ENCODE measurements at places on chromosomes 12 and 14.

DNA sequence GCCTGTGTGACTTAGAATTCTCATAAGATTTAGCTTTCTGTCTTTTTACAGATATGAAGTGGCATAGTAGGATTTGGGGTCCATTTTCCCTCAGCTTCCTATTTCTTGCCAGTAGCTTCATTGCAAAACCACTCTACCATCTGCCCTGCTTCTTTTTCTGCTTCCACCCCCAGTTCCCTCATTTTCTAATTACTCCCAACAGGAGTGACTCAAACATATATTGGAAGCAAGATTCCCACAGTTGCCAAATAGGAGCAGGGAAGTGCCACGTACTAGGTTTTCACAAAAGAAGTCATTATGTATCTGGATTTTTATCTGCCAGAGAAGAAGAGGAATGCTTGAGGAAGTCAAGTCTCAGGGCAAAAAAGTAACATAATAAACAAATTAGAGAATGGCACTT is 64.1 kb downstream of the ANO4 start:
- no peak for DNase-seq

DNA sequence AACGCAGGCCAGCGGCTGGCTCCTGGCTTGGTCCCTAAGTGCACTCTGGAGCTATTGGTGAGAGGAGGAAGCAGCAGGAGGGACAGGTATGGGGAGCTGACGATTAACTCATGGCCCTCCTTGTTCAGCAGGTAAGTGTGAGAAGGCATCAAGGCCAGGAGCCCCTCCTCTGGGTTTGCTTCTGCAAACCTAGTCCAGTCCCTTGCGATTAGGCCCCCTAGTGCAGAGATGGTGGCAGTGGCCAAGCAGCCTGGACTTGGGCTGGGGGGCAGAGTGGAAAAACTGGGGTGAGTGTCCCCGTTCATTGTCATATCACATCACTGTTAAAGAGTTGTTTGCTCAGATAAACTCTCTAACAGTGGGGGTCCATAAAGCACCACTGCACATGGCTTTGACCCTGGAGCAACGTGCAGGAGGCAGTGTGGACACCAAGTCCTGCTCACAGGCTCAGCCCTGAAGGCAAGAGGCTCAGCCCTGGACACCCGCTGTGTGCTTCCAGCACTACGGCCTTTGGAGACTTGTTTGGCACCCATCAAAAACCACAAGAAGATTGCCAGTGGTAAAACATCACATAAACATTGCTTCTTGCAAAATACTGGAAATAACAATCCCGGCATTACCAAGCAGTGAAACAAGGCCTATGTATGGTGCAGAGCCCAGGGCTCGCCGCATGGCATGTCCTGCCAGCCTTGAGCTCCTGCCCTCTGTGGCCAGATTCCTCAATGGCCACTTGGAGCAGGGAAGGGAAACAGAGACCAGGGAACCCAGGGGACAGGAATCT is 184.3 kb upstream of the RTL1 start:
- no peak for DNase-seq

- no peak for DNase-seq
Measured at GRCh38 chr12:68018315-68018714, 29.1 kb downstream of the IFNG-AS1 start.

DNA sequence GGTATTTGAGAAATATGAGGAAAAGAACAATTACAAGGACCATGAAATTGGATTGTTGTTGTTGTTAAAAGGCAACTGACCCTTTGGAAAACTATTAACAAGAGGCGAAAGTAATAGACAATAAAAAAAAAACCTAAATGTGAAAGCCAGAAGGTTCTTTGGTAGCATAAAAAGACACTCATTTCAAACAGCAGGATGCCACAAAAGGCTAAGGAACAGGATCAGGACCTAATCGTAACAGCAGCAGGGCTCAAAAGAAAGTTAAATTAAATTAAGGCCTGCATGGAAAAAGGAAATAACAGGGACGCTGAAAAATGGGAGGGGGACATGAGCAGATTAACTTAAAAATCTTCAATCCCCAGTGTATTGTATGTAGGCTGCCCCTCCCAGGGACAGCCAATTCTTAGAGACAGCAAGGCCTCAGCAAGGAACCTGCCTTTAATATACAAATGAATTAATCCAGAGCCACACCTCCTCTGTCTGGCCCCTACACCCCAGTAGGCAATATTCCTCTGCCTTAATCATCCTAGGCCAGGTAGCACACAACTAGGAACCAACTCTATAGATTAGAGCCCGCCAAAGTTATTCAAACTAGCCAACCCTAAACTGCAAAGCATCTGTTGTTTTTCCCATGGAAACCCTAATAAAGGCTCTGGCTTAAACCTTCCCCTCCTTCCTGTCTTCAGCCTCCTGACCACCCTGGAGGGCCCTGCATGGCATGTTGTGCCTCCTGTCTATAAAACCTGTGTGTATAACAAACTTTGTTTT is 28.4 kb upstream of the AP4S1 start:
- DNase-seq: no peak

DNA sequence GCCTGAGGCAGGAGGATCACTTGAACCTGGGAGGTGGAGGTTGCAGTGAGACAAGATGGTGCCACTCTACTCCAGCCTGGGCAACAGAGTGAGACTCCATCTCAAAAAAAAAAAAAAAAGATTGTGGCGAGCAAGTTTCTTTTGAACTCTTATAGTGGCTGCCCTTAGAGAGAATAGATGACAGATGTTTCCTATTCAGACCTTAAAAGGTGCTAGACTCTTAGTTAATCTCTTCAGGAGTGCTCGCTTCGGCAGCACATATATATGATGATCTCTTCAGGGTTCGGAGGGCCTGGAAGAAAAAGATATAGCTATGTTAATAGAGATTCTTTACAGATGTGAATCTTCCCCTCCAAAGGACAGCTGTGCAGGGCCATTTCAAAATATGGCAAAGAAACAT is 73.1 kb upstream of the AMN1 start:
- DNase-seq: no peak

- DNase-seq: no peak
Measured at GRCh38 chr14:26663506-26663905, 65.7 kb upstream of the NOVA1 start.

DNA sequence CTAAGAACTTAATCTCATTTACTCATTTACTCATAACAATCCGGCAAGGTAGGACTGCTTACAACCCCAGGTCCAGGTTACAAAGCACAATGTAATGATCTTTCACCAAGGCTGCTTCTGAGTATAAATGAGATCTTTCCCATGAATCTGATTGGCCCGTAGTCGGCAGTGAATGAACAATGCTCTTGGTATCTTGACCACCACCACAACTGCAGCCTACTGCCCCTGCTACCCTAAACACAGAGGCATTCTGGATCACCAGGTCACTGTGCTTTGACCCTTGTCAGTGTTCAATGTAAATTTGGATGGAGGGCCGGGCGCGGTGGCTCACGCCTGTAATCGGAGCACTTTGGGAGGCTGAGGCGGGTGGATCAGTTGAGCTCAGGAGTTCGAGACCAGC is 15.9 kb downstream of the FAM181A start:
- no peak for DNase-seq

DNA sequence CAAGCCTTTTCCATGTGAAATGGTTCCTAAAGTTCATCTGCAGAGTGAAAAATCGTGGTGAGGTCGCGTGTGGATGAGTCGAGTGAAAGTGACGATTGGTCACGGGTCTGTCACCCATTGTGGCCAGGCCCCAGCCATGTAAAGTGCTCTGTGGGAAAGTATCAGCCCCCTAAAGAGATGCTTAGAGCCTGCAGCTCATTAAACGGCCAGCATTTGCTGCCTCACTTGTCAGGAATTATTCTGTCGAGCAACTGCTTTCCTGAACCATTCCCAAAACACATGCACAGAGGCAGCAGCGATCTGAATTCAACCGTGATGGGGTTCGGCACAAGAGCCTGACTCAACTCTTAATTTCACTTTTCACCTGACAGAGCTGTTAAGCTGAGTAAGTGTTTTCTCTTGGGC is 16.0 kb downstream of the DBX2 start:
- DNase-seq: no peak

DNA sequence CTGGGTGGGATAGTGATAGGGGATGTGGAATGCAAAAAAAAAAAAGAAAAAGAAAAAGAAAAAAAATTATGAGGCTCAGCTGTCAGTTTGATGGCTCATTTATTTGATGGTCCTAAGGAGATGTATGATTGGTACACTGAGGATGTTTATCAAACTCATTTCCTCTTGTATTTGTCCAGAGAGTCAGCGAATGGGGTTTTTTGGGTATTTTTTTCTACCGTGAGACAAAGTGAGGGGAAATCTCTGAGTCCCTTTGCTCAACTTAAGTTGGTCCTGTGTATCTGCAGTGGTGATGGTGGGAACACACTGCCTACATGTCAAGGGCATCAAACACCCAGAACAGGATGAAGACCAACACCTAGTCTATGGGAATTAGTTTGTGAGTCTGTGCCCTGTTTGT is 176.9 kb upstream of the HIF1A start:
- no peak for DNase-seq

- no peak for DNase-seq
Measured at GRCh38 chr12:27497446-27497845, 26.6 kb upstream of the PPFIBP1 start.

DNA sequence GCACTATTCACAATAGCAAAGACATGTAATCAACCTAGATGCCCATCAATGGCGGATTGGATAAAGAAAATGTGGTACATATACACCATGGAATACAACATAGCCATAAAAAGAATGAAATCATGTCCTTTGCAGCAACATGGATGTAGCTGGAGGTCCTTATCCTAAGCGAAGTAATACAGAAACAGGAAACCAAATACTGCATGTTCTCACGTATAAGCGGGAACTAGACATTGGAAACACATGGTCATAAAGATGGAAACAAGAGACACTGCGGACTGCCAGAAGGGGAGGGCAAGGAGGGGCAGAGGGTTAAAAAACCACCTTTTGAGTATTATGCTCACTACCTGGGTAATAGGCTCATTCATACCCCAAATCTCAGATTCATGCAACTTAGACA is 234.1 kb upstream of the PLXNC1 start:
- no peak for DNase-seq

DNA sequence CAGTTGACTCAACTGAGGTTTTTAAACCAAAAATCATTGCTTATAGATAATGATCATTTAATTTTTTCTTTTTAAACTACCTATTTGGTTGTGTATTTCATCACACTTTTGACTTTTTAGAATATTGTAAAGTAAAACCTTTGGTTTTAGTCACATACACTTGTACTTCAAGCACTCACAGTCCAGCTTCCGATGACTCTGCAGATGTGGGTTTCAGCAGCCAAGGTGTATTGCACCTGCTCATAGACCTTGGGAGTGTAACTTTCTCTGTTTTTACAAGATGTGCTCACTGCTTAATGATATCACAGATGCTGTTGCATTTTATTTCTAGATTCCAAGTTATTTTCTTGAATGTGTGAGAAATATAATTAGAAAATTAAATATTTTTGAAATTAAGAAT is 188.3 kb upstream of the SLC38A2 start:
- no peak for DNase-seq

DNA sequence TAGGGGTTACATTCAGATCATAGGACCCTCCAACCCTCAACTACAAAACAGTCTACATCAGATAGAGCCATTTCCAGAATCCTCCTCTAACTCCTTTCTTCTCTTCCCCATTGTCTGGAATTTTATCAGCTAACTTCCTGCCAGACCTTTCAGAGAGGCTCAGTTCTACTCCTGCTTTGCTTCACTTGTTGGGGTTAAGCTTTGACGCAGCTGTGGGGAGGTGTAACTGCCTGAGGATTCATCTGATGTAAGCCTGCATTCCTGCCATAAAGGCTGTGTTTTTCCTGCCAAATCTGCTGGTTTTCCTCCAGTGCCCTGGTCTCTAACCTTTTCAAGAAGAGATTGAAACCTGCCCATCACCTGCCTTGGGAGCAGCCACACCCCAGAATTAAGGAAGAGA is 16.9 kb downstream of the DHRS2 start:
- no peak for DNase-seq

DNA sequence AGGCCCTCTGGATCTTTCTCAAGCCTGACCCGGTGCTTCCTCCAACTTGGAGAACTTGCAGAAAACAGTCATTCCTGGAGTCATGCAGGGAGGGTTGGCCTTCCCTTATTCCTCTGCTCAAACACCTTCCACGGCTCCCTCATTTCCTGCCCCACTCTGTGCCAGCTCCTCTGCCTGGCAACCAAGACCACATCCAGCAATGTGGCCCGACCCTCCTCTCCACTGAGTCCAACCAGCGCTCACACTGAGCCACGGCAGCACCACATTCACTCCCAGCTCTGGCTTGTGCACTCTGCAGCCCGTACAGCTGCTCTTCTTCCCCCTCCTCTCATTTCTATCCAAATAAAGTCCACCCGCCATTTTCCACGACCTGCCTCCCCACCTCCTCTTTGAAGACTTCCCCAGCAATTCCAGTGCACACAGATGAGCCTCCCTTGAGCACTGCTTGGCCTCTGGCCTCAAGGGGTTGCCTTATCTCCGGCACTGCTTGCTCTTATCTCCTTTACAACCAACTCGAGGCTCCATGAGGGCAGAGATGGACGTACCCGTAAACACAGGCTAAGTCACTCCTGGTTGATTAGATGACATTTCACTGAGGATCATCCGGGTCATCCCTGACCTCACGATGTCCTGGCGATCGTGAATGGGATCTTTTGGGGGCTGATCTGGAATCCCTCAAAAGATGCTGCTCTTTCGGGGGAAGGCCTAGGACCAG is 5.4 kb downstream of the PGF start:
- no peak for DNase-seq

DNA sequence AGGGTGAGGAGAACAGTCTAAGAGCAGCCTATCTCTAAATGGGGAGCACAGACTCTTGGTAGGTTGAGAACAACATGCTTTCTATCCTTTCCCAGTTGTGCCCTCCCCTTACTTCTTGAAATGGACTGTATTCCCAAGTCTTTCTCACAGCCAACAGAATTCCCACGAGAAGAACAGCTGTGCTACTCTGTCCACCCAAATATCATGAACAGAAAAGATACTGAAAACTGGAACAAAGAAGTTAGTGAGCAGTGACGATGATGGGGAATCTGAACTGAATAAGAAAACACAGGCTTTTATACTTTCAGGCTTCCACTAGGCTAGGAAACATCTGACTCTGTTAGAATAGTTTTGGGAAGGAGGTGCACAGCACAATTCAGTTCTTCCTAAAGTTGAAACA is 3.4 kb downstream of the NACA start:
- DNase-seq: no peak

DNA sequence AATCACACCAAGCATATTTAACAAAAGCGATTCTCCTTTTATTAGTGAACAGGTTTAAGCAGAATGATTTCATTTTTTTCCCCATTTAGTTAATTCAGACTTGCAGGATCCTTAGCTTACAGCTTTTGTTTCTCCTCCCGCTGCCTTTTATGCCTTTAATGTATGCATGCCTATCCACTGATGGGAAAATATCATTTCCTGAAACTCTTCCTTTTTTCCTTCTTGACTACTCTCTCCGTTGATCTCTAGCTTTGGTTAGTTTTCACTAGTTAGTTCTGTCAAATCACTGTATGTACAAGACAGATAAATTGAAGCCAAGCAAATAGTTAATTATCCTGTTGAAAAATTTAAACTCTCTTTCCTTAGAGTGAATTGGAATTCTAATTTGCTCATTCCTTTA is 26.3 kb downstream of the NKX2-1 start:
- DNase-seq: no peak

DNA sequence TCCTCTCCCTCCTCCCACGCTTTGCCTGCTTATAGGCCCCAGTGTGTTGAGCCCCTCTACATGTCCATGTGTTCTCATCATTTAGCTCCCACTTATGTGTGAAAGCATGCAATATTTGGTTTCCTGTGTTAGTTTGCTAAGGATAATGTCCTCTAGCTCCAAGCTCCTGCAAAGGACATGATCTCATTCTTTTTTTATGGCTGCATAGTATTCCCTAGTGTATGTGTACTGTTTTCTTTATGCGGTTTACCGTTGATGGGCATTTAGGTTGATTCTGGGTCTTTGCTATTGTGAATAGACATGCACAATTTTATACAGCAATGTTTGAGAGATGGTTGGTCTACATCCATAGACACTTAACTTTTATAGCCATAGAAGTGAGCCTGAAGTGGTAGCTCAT is 5.1 kb downstream of the RESF1 start:
- no peak for DNase-seq
